ENCODE measurements at places on chromosomes 13 and 19.

DNA sequence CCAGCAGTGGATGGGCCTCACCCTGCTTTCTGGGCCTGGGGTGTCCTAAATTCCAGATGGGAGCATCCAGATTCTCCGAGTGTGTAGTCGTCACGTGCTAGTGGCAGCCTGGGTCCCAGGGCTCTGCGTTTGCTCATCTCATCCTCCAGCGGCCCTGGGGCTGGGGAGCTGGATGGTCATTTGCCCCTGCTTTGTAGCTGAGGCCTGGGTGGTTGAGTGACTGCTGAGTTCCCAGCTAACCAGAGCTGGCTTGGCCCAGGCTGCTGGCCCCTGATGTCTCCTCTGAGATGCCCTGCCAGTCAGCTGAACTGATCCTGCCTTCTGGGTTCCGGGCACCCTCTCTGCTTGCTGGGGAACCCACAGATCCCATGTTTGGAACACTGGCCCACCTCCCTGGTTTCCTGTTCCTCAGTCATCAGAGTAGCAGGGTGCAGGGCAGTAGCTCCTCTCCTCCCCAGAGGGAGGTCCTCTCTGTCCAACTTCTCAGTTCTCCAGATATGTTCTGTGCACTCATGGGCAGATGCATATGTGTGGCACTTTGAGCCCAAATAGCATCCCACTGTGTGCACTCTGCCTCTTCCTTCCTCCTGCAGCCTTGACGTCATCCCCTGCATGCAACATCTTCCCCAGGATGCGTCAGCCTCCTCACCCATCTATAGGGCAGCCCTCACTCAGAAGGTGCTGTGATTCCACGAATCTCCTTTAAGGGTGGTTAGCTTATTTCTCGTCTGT lies 22.4 kb upstream of the CRTC1 start:
- DNase-seq: no peak

- DNase-seq: no peak
These were observed 1589.1 kb upstream of the SPRY2 start for GRCh38 chr13:81929988-81930387.

DNA sequence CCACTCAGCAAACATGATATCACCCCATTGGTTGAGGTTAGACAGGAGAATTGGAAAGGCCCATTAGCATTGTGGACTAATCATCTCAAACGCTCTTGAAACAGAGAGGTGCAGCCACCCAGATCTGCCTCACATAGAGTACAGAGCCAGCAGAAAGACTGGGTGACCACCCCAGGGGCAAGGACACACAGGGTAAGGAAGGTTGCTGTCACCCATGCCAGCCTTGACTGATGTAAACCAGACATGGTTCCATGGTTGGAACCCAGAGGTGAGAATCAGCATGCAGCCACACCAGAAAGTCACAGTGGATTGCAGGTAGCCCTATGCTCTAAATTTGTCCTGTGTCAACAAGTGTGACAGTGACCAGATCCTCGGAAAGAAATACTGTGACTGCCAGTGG lies 1268.8 kb downstream of the EFNB2 start:
- DNase-seq: no peak

DNA sequence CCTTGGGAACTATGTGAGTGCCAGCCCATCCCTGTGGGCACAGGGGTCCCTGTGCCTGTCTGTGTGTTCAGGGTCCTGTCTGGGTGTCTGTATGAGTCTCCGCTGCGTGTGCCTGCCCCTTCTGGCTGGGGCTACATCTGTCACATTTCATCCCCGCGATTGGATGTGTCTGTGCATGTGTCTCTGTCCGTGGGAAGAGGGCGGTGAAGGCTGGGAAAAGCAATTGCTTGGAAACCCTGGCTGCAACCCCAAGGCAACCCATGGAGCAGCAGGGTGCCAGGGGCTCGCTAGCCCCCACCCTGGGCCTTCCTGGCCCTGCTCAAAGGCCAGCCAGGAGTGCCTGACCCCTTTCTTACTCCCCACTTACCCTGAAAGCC lies 1.4 kb downstream of the MAG start:
- DNase-seq: no peak

- DNase-seq: no peak
These were observed 5.2 kb upstream of the MLNR start for GRCh38 chr13:49214917-49215376.

GRCh38 chr19:35908010-35908441 lies at the start of gene TYROBP:
Gene TYROBP, minus strand, starts transcription at chr19:35908295. Its CDS starts 67 bp downstream, at chr19:35908228.
- no peak for DNase-seq

- DNase-seq: no peak
These were observed 8.8 kb downstream of the METTL21C start for GRCh38 chr13:102686024-102686423.

GRCh38 chr13:48477191-48477855 lies 55.6 kb downstream of the RCBTB2 start:
- DNase-seq: no peak

DNA sequence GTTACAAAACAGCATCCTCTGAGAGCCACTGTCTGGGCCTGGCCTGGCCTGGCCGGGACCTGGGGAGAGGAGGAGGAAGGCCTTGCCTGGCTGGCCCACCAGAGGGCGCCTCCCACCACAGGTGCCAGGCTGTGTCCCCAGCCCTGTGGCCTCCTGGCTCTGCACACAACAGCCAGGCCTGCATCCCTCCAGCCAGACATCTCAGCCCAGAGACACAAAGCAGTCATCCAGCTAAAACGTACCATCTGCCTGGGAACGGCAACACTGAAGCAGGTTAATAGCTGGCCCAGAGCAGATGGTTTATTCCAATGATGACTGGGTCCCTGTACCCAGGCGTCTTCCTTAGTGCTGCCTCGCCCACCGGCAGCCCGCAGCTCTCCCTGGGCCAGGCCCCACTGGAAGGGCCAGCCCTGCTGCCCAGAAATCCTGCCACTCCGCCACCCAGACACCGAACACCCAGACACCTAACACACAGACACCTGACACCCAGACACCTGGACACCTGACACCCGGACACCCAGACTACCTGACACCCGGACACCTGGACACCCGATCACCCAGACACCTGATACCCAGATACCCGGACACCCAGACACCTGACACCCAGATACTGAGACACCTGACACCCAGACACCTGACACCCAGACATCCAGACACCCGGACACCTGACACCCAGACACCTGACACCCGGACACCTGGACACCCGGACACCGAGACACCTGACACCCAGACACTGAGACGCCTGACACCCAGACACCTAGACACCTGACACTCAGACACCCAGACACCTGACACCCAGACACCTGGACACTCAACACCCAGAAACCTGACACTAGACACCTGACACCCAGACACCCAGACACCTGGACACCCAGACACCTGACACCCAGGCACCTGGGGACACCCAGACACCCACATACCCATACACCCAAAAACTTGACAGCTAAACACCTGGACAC lies 20.1 kb downstream of the C19orf12 start:
- DNase-seq: peak; percentile 76

GRCh38 chr19:1880611-1881392 lies 4.5 kb downstream of the ABHD17A start:
- no peak for DNase-seq

GRCh38 chr13:50085063-50085462 lies 69.8 kb downstream of the KCNRG start:
- DNase-seq: no peak

DNA sequence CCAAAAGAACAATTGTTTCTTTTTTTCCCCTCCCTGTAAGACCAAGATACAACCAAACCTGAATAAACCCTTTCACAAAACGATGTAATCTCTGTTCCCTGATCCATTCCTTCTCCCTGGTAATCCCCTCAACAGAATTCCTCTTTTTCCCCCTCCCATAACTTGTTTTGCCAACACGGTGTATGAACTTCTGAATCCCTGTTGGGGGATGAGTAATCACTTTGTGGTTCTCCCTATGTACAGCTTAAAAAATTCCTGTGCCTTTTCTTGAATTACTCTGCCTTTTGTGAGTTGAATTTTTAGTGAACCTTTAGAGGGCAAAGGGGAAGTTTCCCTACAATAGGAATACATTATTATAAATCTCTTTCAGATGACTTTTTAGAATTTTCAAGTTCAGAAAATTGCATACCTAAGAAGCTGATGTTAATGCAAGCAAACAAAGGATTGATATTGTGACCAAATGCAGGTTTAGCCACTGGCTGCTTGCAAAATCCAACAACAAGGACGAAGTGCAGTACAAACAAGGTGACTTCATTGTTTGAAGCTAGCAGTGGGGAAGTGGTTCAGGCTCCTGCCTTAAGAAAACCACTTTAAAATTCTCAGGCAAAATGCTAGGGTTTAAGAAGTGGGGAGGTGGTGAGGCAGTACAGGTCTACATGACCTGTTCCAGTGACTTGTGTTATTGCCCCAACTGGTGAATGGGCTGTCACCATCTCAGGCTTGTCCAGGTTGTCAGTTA lies 15.0 kb upstream of the EPSTI1 start:
- no peak for DNase-seq

- no peak for DNase-seq
These were observed 12.2 kb downstream of the BRD4 start for GRCh38 chr19:15320116-15320515.

- no peak for DNase-seq
These were observed 21.6 kb downstream of the SAE1 start for GRCh38 chr19:47152205-47152604.

DNA sequence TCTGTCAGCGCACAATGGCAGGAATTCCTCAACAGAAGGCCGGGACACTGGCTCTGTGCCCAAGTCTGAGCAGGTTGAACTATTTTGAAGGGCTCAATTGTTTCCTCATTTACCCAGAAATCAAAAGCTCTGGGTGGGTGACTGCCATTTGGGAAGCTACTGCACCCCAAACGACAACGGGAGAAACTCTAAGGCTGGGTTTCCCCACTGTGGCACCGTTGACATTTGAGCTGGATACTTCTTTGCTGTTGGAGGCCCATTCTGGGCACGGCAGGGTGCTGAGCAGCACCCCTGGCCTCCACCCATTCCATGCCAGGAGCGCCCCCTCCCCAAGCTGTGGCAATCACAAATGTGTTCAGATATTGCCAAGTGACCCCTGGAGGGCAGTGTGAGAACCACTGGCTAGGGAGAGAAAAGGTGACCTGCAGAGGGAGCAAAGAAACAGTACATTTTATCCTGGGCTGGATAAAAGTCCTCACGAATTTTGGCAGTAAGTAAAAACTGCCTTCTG lies 62.5 kb downstream of the RFX2 start:
- no peak for DNase-seq

GRCh38 chr19:54574527-54575056 lies 1.0 kb downstream of the LILRA2 start:
- no peak for DNase-seq

DNA sequence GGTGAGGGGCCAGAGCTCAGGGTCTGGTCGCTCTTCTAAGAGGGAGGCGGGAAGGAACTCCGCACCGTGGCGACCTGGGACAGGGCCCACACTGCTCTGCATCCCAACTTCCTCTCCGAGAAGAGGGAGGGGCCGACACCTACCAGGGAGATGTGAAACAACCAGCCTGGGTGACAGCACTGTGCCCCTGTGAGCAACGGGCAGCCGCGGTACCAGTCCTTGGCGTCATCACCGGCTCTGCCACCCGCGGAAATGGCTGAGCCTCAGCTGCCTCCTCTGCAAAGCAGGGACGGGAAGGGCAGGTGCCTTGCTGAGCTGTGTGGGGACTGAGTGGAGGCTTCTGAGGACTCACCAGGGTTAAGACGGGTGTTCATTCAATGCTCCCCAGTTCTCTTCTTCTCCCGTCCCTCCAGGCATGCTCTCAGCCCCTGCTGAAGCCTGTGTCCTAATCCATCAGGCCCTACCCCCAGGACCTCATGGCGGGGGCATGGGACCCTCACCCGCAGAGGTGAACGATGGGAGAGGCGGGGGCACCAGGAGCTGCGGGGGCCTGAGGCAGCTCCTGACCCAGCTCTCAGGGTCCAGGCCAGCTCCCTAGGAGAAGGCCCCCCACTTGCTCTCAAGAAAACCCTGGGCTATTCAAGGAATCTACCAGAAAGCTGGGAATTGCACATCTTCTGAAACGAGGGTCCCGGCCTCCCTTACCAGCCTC lies 9.3 kb downstream of the ZNF787 start:
- DNase-seq: no peak

DNA sequence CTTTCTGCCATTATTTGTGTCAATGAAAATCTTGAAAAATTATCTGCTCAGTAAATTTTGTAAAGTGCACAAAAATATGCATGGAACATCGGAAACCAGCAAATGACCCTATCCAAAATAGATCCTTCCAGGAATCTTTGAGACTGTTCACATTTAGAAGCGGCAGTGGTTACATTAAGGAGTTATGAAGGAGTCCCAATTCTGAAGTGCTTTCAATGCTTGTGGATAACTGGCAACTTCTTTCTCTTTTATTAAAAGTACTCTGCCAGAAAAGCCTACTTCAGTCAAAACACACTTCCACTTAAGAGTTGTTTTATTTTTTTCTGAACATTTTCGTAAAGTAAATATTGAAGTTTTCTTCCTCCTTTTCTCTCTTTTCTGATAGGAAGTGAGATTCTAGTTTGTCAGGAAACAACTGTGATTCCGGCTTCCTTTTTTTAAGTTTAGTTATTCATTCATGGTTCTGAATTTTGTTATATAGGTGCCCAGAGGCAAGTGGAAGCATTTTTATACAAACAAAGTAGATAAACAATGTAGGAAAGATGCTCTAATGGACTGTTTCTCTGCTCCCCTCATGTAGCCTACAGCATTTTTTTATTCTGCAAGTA lies 83.5 kb downstream of the PCDH9 start:
- DNase-seq: no peak

DNA sequence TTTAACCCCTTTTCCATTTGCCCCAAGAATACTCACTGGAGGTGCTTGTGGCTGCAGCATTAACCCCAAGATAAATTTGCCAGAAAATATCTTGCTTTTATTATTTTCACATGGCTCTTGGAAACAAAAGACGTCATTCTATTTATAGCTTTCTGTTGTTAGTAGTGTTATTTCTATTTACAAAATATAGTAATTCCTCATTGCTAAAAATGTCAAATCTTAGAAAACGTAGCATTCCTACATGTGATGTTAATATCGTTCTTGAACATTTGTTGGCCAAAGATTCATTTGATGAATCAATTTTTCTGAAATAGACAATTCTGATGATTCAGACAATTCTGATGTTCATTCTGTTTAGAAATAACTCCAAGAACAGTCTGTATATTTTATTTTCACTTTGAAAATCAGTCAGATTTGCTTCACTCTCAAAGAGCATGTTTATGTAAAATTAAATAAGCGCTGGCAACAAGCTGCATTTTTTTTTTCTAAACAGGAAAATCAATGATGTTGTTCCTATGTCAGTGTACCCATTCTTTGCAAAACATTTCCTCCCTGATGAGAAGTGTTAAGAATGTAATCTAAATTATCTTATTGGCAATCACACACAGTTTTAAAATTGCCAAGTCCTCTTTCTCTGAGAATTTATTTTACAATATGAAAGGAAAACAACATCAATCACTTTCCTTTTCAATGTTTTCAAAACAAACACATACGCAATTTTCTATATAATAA lies 334.0 kb downstream of the KCTD12 start:
- no peak for DNase-seq

- DNase-seq: no peak
These were observed 447.2 kb downstream of the RFC3 start for GRCh38 chr13:34265046-34265679.

- DNase-seq: no peak
These were observed 16.3 kb downstream of the POP4 start for GRCh38 chr19:29622166-29623070.

GRCh38 chr13:111947026-111947810 lies 119.7 kb upstream of the SOX1 start:
- no peak for DNase-seq

- DNase-seq: no peak
These were observed 1.8 kb downstream of the MYBPC2 start for GRCh38 chr19:50434525-50434924.
